SK-N-DZ (cell line): ENCODE measurements at places on chromosomes 11 and 22.
A peak's percentile ranks its signal among the peaks of the same experiment; 100 is the strongest.

DNA sequence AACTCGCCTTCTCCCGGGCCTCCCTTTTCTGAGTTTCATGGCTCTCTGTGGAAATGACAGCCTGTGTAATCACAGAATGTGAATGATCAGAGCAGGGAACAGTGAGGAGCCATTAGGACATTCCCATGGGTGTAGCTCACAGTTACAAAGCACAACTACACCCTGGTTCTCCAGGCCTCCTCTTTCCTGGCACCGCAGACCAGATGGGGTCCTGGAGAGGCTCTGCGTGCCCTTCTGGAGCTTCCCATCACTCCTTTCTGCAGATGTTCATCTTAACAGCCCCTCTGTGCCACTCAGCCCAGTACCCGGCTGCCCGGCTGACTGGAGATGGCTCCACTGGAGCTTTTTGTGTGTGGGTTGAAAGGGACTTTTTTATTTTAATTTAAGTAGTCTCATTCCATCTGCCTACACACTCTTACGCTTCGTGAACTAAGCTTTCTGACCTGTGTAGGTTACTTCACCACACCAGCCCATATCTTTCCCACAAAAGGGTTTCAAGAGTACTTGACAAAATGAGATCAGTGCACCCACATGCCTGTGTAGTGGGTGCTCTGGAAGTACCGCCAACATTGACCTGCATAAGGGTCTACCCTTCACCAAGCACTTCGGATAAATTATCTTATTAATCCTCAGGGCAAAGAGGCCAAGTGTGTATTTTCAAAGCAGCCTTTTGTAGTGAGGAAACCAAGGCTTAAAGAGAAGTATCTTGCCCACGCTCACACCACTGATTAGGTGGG lies 29.8 kb downstream of the SREBF2 start:
- no peak for DNase-seq

DNA sequence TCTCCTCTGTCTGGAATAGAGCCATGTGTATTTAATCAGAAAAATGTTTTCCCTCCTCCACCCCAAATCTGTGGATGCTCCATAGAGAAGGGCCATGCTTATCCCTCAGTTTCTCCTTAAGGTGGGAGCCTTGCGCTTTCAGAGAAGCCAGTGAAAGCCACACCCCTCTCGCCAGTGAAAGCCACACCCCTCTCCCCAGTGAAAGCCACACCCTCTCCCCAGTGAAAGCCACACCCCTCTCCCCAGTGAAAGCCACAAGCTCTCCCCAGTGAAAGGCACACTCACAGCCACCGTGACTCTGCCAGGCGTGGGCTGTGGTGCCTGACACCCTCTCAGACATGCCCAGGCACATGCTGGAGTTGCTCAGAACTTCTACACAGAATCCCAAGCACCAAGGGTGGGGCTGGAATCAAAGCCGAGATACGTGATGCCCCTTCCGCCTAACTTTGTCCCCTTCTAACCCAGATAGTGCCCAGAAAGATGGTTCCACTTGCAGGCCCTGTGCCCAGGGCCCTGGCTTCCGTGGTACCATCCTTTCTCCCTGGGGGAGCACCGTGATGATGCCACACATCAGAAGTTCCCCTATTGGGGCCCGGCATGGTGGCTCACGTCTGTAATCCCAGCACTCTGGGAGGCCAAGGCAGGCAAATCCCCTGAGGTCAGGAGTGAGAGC lies 16.5 kb upstream of the PRR5 start:
- no peak for DNase-seq

- DNase-seq = peak; percentile 39
Observed at GRCh38 chr11:17476317-17477083, at the start of gene ABCC8. TSS of gene ABCC8 (minus strand) at chr11:17476845. CDS start at chr11:17476776, 69 bp downstream.

GRCh38 chr11:109236696-109237095 lies 185.3 kb upstream of the C11orf87 start:
- no peak for DNase-seq

DNA sequence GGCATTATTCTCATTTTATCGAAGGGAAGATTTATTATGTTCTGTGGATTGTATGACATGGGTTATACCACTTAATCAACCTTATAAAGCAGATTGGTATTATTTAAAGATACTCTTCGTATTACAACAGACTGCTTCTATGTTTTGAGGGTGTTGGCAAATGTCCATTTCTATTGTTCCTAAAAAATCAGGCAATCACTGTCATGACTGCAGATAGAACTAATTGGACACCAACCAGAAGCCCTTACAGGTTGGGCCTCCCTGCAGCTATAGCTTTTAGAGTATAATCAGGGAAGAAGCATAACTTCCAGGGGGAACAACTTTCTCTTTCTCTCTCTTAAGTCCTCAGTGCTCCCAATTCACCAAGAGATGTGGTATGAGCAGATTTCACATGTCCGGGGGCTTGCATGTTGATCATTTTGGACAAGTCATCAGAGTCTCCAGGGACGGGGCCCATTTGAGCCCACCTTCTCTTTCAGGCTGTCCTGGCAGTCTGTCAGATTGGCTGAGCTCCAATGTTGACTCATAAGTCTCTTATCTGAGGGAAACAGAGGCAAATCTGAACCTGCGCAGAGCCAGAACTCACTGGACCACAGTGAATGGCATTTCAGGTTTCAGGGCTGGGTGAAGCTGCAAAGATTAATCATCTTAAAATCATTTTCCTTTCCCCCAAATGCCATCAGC lies 264.0 kb upstream of the CCDC90B start:
- no peak for DNase-seq

GRCh38 chr22:24094966-24095365 lies 83.9 kb downstream of the CABIN1 start:
- DNase-seq = no peak

GRCh38 chr22:36937319-36938027 lies 24.0 kb downstream of the CSF2RB start:
- no peak for DNase-seq

GRCh38 chr11:67178421-67178820 lies 59.4 kb downstream of the KDM2A start:
- no peak for DNase-seq

DNA sequence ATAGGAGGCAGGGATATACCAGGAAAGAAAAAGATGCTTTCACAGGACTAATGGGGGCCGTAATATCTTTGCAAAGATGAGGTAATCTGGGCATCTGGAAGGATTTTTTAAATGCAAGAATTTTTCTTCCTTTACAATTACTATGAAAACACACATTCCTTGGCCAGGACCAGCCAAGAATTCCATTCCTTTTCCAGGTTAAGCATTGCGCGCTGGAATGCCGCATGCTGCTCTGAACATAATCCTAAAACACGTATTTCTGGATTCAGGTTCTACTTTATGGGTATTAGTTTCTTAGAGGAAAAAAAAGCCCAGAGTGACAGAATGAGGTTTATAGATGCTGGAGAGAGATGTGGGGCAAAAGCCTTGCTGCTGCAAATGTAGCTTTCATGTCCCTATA lies 99.4 kb upstream of the SORL1-AS1 start:
- DNase-seq = no peak

DNA sequence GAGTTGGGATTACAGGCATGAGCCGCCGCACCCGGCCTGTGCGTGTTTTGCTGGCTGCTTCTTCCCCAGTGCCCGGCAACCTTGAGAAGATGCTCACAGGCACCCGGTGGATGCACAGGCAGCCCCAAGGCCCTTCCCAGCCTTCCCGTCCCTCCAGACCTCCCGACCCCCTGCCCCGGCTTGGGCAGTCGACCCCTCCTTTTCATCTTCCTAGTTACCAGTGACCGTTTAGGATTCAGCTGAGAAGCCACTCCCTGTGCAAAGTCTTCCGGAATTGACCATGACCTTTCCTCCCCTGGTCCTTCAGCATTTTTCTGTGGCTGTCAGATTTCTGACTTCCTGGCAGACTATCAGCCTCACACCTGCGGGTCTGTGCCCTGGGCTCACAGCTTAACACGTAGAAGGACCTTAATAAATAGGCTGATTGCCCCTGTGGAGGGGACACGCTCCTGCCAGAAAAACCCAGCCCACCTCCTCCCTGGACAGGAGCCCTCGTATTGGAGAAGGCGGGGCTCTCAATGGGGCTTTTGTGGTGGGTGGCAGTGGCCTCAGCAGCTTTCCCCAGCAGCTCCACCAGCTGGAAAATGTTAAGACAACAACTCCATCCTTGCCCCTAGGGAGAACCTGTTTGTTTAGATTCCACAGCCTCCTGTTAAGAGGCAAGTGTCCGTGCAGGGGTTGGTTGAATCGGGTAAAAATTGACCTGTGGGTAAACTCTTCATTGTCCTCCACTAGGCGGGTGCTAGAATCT lies 10.4 kb upstream of the ANO1 start:
- no peak for DNase-seq

DNA sequence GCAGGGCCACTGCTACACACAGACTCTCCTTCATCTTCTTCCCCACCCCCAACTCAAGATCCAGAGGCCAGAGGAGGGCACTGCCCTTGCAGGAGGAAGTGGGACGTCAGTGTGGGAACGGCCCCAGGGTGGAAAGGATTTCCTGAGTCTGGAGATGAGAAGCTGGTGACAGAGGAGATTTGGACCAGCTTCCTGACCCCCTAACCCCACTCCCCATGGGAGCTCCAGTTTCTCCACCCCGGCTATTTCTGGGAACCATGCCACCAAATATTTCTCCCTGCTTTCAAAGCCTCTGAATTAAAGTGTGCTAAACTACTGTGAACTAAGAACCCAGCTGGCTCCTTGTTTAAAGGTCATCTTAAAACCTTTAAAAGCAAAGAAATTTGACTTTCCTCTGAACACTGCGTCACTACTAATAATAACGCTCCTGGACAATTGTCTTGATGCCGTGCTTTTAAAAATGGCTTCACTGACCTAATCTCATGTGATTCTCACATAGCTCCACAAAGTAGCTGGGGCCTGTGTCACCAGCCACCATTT lies 46.6 kb downstream of the CWC15 start:
- DNase-seq = no peak

DNA sequence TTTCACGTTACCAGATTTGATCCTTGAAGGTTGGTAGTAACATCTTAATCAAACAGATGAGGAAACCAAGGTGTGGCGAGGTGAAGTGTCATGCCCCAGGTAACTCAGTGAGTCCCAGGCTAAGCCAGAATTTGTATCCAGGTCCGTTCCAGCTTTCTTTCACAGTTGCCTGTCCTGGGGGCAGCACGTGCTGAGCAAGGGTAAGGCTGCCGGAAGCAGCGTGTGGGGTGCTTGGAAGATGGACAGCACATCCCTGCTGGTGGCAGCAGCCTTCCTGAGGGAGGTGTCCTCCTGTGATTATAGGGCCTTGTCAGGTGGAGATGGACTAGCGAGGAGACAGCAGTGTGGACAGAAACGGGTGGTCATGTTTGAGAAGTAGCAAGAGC lies 50.9 kb downstream of the TRIOBP start:
- no peak for DNase-seq

GRCh38 chr11:64229744-64230170 lies 591 bp upstream of the DNAJC4 start:
- DNase-seq = no peak

DNA sequence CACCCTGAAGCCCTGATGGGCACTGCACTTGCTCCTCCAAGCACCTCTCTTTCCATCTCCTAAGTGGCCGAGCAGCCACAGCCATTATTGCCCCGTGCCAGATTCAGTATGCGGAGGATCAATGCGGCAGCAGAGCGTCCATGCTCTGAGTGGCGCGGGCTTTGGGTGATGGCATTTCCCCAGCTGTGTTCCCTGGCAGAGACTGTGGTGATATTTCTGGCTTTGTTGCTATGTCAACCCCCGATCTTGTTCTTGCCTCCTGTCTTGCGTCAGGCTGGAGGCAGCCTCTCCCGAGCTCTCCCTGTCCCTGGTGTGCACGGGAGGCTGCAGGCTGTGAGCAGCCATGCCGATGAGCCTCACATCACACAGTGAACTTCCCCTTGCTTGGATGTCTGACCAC lies 1018.6 kb downstream of the TBC1D22A start:
- no peak for DNase-seq

- no peak for DNase-seq
Observed at GRCh38 chr22:45975164-45976161, 1.5 kb downstream of the WNT7B start.

DNA sequence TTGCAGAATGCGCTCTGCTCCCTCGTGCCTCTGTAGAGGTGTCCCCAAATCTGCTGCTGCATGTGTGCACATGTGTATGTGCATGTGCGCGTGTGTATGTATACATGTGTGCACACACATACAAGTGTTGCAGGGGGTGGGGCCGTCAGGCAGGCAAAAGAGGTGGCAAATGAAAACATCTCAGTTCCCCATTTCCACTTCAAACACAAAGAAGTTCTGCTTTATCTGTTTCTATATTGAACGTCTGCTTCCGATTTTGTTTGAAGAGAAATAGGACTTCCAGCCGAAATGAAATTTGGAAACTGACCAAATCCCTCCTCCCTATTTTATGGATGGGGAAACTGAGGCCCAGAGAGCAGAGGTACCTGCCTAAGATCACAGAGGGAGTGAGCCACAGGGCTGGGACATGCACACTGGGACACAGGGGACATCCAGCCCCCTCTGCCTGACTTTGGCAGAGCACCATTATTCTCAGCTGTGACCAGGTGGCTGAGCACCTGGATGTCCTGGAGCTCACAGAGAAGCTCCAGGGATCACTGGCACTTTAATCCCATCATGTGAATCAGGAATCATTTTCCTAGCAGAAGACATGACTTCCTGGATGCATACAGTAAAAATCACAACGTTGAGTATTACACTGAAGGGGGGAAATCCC lies 41.2 kb upstream of the ALX4 start:
- no peak for DNase-seq

DNA sequence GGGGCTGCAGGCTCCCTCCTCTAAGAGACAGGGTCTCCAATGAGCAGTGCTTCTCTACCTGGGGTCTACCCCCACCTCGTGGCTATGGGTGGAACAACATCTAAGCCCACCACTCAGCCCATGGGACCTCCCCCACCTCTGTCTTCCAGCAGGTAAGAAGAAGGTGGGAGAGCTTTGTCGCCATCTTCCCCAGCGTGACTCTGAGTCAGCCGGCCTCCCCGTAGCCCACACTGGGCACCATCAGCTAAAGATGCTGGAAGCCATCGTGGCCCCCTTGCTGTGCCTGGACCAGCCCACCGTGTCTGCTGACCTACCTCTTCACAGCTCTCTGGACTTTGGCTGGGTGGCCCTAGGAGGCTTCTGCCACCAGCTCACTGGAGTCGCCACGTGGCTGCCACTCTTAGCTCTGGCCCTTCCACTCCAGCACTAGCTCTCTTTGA lies 944 bp downstream of the C11orf86 start:
- peak; percentile 75 for DNase-seq
